ENCODE measurements at places on chromosomes 11 and 22.
A peak's percentile ranks its signal among the peaks of the same experiment; 100 is the strongest.

DNA sequence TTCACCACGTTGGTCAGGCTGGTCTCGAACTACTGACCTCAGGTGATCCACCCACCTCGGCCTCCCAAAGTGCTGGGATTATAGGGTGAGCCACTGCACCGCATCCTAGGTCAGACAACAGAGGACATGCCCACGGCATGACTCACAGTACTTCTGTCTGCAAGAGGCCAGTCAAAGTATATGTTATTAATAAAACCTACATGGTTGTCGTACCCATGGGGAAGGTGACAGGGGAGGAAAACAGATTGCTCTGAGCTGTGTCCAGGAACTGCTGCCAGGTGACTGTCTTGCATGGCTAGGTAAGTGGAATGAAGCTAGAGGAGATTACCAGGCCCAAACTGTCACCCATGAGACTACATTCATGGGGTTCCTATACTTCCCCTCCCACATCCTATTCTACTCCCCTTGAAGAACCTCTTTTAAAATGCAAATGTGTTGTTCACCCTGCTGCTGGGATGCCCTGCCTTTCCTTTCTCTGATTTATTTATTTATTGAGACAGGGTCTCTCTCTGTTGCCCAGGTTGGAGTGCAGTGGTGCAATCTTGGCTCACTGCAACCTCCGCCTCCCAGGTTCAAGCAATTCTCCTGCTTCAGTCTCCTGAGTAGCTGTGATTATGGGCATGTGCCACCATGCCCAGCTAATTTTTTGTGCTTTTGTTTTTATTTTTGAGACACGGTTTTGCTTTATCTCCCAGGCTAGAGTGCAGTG, 2.0 kb upstream of the NLRX1 start:
- DNase-seq = no peak

DNA sequence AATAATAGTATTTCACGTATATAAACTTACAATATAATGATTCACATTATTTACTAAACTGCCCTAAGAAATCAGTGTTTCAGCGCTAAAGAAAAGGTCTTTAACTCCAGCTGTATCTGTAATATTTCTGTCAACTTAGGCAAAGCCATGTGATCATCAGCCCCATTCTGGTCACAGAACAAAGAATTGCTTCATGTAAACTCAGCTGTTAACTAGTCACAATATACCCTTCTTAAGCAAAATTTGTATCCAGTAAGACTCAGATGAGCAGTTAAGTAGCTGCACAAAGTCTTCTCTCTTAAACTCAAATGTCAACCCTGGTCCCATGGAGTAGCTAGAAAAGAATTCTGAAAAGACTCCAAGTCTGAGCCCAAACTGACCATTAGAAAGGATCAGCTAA, 26.6 kb downstream of the HPS5 start:
- no peak for DNase-seq

DNA sequence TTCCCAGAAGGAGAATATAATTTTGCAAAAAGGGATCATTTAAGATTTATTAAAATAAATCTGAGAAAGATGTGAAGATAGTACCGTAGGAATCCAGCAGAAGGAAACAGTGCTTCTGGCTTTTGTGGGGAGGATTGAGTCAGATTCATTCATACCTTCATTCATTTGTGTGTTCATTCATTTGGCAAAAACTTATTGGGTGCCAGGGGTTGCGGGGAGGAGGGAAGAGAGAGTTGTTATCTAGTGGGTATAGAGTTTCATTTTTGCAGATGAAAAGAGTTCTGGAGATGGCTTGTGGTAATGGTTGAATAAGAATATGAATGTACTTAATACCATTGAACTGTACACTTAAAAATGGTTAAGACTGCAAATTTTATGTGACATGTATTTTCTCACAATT, 31.1 kb downstream of the BMAL1 start:
- no peak for DNase-seq

DNA sequence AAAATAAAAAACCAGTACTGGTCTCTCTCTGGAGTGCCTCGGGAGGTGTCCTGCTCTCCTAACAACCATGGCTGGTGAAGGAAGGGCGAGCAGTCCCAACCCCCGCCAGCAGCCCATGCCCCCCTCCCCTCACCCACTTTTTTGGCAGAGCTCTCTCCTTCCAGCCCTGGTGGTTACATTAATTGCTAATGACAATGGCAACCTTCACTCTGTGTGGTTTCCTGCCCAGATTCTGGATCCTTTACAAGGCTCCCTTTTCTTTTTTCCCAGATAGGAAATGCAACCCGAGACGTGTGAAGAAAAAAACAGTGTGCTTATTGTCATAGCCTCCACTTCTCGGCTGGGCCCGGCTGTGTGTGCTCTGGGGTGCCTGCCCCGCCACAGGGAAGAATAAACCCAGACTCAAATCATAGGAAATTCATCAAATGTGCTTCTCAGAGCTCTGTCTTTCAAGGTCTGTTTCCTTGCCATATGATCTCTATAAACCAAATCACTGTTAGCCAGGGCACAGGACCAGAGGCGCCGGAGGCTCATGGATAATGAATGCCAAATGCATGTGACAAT, 513.0 kb downstream of the SOX6 start:
- no peak for DNase-seq

- no peak for DNase-seq
Observed at GRCh38 chr22:30927806-30928205, 40.8 kb downstream of the MORC2 start.

DNA sequence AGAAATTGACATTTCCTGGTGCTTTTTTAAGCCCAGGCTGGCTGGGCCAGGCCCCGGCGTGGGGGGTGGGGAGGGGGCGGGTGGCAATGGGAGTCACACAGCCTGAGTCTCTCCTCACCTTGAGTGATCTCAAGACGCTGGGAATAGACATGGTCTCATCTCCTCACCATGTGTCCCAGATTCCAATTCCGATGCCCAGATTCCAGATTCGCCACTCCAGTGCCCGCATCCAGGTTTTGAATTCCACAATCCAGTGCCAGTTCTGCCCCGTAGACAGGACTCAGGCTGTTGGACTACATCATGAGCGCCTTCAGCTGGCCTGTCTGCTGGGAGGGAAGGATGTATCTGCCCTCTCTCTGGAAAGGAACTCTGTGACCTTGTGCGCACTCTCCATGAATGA, 19.1 kb downstream of the KCNC1 start:
- no peak for DNase-seq

DNA sequence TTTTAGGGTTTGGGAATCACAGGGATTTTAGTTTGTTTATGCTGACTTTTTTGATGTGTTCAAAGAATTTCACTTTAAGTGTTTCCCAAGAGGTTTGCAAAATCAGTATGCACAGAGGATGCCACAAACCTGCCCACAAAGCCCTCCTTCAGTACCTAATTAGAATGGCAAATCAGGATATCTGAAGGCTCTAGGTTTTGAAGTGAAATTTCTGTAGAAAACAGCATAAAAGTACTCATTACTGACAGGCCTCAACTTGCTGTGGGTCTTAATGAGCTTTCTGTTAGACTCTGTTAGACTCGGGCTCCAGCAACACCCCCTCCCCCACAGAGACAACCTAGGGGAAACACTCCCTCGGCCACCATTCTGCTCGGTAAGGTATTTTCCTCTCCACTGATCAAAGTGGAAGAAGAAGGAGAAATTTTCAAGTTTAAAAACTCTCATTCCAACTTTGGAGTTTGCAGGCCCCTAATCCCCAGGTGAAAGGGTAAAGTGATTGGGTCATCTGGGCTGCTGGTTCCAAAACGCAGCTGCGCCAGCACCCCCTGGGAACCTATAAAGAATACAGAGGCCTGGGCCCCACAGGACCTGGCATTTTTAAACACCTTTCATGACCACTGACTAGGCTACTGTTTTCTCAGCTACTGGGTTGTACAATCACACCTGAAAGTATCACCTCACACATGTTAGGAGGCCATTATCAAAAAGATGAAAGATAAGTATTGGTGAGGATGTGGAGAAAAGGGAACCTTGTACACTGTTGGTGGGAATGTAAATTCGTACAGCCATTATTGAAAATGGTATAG, 67.5 kb downstream of the PLEKHA7 start:
- no peak for DNase-seq

- no peak for DNase-seq
Observed at GRCh38 chr22:37183432-37184379, 4.3 kb downstream of the C1QTNF6 start.

- DNase-seq = peak; percentile 16
Observed at GRCh38 chr11:118047749-118048148, 29.1 kb upstream of the TMPRSS4 start.

GRCh38 chr11:77444261-77444660, 29.6 kb downstream of the PAK1 start:
- DNase-seq = no peak

DNA sequence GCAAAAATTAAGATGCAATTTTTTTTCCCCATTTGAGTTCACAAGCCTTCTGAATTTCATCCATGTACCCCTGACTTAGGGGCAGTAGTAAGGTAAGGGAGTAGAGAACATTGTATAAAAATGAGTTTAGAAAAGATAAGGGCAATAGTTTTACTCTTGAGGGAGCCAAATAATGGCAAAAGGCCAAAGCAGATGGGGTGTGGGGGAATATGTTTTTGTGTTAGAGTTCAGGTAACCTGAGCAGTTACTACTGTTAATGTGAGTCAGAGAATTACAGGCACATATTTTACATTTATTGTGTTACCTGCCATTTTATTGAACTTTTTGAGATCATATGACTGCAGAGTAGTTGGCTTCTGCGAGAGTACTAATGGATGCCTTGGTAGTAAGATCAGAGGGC, 3.1 kb downstream of the EED start:
- no peak for DNase-seq

DNA sequence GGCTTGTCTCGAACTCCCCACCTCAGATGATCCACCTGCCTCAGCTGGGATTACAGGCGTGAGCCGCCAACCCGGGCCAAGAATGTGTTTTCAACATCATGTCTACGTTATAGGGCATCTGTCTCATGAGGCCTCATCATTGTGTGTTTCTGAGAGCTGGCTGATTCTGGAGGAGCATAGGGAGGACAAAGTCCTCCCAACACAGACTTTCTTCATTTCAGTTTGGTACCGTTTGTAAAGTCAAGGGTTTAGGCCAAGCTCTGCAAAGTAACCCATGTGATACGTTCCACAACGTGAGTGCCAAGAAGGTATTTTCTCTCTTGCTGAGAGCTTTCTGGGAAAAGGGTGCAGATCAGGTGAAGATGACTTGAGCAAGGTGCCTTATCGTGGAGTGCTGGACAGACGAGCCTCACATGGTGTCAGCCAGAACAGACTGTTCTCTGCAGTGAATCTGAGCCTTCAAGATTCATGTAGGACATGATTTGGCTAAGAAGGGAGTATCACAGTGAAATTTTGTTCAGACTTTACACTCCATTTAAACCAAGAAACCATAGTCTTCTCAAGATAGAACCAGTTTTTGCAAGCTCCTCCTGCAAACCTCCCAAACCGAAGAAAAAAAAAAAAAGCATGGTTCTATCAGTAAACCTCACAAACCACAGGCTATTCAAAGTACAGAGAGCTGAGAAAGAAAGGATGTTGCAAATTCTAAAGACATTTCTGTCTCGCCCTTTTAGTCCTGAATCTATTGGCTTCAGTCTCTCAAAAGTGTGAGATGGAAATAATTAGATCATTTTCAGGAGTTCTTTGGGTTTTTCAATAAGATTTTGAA, 71.7 kb downstream of the DBX1 start:
- no peak for DNase-seq

GRCh38 chr11:77287615-77288273, 13.7 kb downstream of the GDPD4 start:
- DNase-seq = no peak

DNA sequence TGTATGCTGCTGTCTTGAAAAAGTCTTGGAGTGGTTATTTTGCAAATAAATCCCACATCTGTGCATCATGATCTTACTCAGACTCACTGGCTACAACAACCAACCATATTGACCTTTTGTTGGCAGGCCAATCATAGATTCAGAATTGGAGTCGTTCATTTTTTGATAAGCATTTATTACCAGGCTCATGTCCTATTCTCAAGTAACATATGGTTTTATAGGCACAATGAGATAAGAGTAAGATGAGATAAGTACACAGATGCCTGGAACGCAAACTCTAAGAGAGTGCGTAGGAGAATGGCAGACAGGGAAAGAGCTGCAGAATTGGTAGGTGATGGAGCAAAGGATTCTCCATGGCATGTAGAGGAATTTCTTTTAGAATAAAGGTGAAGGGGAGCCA, 71.6 kb upstream of the SLC5A12 start:
- DNase-seq = no peak

DNA sequence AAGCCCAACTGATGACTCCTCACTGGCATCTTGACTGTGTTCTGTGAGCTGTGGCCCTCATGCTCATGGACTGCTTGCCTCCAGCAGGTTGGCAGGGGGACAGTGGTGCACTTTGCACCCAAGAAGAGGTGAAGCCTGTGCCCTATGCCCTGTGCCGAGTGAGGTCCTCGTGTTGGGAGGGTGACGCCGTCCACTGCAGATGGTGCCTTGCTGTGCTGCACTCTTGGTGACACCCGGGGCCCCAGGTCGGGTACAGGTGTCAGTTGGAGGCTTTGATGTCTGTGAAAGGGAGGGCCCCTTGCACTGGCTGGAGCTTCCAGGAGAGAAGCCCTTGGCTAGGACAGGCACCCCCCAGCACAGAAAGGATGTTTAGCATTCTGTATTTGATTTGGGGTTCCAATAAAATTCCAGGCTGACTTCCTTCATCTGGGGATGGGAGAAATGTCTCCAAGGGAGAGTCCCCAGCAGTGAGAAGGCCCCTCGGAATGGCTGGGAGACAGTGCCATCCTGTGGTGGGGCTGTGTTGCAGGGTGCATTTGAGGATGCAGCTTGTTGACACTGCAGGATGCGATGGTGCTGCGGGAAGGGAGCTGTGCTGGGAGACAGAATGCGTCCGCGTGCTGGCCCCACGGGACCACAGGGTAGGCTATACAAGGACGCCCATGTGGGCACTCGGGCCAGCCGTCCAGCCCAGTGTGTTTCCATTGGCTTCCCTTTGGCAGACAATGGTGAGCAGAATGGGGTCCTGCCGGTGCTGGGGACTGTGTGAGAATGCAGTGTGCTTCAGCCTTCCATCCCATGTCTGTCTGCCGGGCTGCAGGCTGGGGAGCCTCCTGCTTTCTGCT, 2.5 kb upstream of the ZDHHC8 start:
- no peak for DNase-seq

DNA sequence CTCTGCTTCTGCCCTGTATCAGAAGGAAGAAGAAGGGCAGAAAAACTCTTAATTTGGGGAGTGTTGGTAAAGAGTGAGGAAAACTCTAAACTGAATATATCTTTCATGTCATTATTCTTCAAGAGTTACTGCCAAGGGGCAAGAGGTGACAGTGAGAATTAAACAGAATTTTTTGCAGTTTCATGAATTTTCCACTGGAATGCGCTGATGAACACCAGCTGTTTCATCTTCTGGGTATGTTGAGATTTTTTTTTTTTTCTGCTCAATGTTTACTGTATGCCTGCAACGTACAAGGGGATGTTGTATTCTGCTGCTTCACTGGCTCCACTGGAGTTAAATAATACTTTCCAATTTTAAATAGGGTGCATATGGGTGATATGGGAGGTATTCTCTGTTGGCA, 117.8 kb downstream of the FAM76B start:
- no peak for DNase-seq

DNA sequence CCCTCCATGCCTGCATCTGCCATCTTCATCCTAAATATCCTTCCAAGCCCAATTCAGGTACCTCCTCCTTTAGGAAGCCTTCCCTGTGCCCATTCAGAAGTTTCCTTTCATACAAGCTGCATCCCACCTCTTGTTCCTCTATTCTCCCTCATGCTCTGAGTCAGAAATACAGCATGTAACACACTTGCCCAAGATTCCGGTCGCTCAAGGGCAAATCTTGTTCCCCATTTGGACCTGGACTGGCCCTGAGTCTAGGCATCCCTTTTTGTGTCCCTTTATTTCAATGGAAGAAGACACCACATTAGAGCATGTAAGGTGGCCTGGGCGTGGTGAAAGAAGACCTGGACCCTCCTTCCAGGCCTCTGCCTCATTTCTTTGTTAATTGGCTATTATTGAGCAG, 38.5 kb downstream of the RTL6 start:
- no peak for DNase-seq
